ENCODE measurements at places on chromosomes 1 and 21.

GRCh38 chr1:161439280-161440232 lies 65.7 kb upstream of the FCGR2A start:
- DNase-seq = peak; percentile 53

DNA sequence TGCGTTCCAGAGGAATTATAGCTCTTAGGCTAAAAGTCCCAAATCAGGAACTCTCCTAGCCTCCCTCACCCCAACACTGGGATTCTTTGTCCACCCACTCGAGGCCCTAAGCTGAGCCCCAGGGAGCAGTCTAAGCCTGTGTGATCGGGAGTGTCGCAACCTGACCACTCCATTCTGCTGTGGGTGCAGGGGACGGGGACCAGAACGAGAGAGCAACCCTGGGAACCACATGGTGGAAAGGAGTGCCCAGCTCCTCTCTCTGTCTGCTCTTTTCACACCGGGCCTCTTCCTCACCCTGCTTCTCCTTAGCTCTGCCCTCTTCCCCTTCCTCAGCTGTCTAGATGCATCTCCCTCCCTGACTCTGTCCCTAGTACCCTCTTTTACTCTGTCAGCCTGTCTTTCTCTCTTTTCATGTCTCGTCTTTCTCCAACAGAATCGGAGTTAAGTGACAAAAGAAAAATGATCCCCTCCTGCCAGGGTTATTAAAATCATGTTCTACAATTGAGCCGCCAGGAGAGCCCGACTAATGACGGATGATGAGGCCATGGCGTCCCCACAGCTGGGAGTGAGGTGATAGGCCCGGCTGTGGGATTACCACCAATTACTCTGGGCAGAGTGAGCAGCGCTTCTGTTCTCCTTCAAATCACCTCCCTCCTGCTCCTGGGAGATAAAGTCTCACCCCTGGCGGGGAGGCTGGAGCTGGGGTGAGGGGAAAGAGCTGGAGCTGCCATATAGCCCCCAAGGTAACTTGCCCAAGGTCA lies 34.5 kb upstream of the CSF3R start:
- DNase-seq = no peak

DNA sequence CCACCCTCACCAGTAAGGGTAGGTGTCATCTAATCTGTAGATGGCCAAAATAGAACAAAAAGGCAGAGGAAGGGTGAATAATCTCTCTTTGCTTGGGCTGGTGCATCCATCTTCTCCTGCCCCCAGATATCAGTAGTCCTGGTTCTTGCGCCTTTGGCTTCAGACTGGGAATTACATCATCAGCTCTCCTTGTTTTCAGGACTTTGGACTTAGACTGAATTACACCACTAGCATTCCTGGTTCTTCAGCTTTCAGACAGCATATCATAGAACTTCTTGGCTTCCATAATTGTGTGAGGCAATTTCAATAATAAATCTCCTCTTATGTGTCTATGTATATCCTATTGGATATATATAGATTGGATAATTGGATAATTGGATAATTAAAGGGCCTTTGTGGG lies 403.0 kb upstream of the USP24 start:
- no peak for DNase-seq

DNA sequence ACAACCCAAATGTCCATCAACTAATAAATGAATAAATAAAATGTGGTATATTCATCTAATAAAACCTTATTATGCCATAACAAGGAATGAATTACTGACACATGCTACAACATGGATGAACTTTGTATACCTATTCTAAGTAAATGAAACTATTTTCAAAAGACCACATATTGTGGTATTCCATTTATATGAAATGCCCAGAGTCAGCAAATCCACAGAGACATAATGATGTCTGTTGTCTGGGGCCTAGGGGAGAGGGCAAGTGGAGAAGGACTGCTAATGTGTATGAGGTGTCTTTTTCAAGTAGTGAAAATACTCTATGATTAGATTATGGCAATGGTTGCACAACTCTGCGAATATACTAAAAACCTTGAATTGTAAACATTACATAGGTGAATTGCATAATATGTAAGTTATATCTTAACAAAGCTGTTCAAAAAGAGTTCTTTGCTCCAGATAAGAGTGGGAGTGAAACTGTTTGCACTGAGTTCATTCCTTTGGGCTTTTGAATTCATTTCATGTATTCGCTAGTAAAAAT lies 464.2 kb downstream of the NUF2 start:
- DNase-seq = no peak

- no peak for DNase-seq
Measured at GRCh38 chr21:37281579-37281978, 14.4 kb upstream of the VPS26C start.

DNA sequence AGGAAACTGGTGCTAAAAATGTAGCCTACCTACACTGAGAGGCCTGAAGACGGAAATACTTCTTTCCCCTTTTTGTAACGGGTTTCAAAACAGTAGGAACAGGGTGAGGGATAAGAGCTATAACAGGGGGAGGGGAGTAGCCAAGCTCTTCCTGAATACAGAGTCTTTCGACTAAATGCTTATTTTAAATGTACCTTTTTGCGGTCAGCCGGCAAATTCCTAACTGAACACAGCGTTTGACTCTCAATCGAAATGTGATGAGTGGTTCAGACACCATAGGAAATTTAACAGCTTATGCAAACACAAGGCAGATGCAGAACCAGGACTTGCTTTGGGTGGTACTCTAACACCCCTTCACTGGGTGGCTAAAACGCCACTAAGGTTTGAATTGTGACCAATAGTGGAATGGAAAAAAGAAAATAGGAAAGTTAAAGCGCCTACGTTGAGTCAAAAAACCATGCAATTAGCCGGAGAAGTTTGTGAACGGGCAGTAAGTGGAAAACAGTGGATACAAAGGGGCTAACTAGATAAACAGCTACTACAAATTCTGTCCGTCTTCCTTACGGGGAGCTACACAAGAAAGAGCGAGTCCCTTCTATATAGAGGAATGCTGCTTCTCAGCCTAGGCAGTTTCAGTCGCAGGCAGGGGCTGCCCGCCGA lies 1.7 kb downstream of the EGLN1 start:
- DNase-seq = peak; percentile 19

DNA sequence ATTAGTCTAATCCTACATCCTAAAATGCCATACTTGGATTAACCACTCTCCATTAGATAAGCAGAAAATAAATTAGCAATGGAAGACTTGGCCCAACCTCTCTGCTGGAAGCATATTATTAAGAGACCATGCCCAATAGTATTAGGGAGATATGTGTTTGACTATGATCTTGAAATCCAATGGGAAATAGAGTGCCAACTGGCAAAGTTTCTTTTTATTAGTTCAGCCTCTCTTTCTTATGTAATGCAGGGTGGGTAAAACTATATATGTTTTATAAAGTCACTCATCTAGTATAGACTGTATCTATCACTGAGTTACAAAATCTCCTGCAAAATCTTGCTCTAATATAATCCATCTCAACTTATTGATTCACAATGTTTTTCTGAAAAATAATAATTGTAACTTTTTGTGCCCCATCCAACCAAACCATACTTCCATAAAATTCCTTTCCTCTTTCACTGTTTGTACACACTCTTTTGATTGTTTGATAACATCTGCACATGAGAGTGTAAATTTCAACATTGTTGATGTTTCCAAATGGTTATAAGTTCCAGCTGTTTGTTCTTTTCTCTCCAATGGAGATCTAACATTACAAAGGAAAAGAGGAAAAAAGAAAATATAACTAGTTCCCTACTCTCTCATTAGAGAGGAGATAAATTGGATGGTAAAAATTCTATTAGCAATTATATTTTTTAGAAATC lies 408.1 kb upstream of the ADGRL2 start:
- no peak for DNase-seq

DNA sequence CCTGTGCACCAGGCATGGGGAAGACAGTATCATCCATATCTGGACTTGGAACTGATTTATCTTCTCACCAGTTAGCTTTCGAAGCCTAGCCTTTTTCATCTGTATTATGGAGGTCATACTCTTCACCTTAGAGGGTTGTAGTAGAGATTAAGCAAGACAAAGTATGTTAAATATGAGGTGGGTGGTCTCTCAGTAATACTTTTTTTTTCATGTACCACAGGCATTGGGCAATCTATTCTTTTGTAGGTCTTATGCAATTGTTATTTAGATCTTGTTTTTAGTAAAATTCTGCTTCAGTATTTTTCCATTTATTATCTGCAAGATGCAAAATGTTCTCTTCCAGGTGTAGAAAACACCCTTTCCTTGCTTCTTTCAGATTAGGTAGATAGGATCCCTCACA lies 35.2 kb upstream of the OR2B11 start:
- DNase-seq = no peak

DNA sequence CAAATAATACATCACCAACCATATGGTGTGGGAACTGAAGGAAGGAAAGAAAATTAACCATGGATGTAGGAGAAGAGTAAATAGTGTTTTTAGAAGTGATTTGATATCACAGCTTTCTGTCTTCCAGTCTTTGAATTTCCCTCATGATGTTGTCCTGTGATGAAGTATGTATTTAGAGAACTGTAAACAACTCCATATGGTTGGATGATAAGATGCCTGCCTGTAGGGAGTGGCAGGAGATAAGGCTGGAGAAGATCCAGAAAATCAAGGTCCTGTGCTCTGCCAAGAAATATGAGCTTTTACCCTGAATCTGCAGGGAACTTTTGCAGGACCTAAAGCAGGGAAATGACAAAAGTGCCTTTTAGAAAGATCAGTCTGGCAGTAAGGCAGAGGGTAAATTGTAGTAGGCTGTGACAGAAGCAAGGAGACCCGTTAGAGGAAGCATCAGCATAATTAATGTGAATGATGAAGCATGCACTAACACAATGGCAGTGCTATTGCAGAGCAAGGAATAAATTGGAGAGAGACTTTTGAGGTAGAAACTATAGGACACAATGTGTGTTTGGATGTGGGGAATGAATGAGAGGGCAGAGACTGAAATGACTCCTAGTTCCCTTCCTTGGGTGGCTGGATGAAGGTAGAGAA lies 21.9 kb downstream of the CEPT1 start:
- DNase-seq = no peak

GRCh38 chr1:111768023-111768422 lies 12.3 kb downstream of the DDX20 start:
- DNase-seq = no peak

DNA sequence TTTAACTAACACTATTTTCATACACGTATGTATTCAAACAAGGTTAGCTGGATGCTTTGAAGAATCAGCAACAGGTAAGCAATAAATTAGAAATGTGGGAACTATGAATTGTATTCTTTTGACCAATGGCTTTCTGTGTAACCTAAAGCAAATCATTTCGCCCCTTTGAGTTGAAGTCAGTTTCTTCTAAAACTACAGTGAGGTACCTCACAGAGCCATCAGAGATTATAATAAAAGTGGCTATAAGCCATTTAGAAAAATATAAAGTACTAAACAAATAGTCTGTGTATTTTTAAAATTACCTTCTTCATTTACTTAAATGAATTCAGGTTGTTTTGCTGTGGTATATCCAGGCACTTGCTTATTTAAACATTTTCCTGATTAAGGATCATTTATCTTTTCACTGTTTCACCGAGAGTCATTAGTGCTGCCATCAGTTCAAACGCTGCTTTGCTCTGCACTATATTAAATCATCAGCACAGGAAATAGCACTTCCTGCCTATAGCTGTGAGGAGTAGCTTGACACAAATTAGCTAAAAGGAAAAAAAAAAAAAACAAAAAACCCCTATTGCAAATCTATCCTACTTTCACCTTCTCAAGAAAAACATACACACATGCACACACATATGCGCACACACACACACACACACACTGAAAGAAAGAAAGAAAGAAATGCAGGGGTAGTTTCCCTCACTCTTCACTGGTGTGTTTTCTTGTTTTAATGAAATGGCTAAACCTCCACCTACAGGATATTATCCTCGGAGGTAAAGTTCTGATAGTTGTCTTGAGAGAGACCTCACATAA lies 39.8 kb upstream of the C1orf105 start:
- DNase-seq = peak; percentile 9

GRCh38 chr21:42558368-42558767 lies 44.7 kb downstream of the SLC37A1 start:
- DNase-seq = no peak

- peak; percentile 21 for DNase-seq
Measured at GRCh38 chr1:243713470-243714186, 136.4 kb downstream of the AKT3 start.

DNA sequence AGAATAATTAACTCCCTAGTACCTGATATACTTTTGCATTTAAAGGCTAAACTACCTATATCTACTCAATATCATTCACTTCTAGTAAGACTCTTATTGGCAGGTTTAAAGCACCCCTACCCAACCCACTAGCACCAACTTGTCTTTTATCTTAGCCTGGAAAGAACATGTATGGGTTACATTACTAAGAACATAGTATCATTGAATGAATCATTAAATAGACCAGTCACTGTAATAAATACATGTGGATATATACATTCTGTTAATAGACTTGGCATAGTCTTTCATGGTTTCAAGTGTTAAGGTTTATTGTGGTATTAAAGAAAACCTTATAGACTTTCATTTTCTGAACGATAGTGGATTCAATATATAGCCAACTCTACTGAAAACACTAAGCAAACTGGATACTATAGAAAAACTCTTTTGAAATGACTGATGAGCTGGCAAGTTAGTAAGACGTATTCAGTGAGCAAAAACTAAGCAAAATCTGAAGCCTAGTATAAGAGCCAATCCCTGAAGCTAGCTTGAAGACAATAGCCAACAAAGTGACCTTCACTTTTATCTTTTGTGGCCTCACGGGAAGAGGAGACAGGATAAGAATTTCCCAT lies 10.3 kb downstream of the HIVEP3 start:
- DNase-seq = no peak

- no peak for DNase-seq
Measured at GRCh38 chr1:107760065-107760464, 204.9 kb downstream of the VAV3 start.

GRCh38 chr21:39319251-39319756 lies 5.9 kb upstream of the BRWD1 start:
- DNase-seq = no peak

GRCh38 chr1:63976006-63976405 lies 202.2 kb downstream of the ROR1 start:
- DNase-seq = no peak

DNA sequence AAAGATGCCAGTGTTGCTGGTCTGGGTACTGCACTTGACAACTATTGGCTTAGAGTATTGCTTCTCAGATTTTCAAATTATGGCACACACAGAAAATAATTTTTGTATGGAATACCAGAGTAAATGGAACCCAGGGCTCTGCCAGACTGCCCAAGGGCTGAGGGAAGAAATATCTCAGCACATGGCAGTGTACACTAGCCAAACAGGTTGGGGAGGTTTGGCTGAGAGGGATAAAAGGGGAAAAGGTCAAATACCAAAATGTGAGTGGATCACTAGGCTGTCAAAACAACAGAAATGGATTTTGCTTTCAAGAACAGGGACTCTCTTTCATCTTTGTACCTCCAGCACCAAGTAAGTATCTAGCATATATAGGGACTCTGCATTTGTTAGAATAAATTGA lies 3.0 kb upstream of the RGS8 start:
- no peak for DNase-seq

- DNase-seq = peak; percentile 15
Measured at GRCh38 chr21:46618738-46619379, 14.0 kb upstream of the S100B start.

- DNase-seq = no peak
Measured at GRCh38 chr21:29228306-29228705, 70.4 kb upstream of the BACH1 start.
